ENCODE measurements at places on chromosomes 6 and 20. TPM values are rescaled to one million over a fixed set of nuclear protein-coding genes. Genes with fewer than 3 reads are reported as not detected.

GRCh38 chr6:25112322-25112773 is 166.8 kb upstream of the CARMIL1 start:
- DNase-seq, result no peak
- H3K4me3 ChIP-seq, result no peak overlapping the region
- H3K27ac ChIP-seq, result no peak overlapping the region
- no peaks in the 10 kb centered on the region for H3K27me3 ChIP-seq

GRCh38 chr20:5751856-5752255 is 1.7 kb downstream of the SHLD1 start:
- peaks cover 22% of the 10 kb centered on the region for H3K4me1 ChIP-seq
- H3K27ac ChIP-seq, result peak overlapping the region; percentile 42
- peak overlapping the region; percentile 86 for H3K4me3 ChIP-seq
- H3K36me3 ChIP-seq, result peaks cover 8% of the 10 kb centered on the region
- no peaks in the 10 kb centered on the region for H3K27me3 ChIP-seq
- DNase-seq, result no peak

GRCh38 chr6:136208783-136209182 is 41.3 kb downstream of the MTFR2 start:
- H3K27me3 ChIP-seq, result no peaks in the 10 kb centered on the region
- no peak overlapping the region for H3K27ac ChIP-seq
- H3K36me3 ChIP-seq, result no peaks in the 10 kb centered on the region
- no peak for DNase-seq
- H3K4me1 ChIP-seq, result no peaks in the 10 kb centered on the region
- no peak overlapping the region for H3K4me3 ChIP-seq

Gene COL21A1
- not detected for total RNA-seq

DNA sequence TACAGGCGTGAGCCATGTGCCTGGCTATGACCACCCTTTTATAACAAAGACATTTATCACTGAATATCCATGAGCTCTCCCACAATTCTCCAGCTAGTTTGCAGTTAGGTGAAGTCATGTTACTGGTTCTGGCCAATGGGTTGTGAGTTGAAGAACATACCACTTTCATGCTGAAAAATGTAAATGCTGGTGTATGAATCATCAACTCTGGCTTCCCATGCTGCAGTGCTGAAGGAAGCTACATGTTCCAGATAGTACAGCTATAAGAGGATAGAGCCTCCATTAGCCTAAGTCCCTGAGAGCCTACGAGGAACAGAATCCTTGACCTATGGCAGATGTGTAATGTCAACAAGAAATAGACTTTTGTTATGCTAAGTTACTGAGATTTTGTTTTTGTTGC is 180.4 kb downstream of the BTBD9 start:
- H3K27ac ChIP-seq, result no peak overlapping the region
- H3K36me3 ChIP-seq, result peaks cover 4% of the 10 kb centered on the region
- no peak overlapping the region for H3K4me3 ChIP-seq
- no peaks in the 10 kb centered on the region for H3K27me3 ChIP-seq
- H3K4me1 ChIP-seq, result no peaks in the 10 kb centered on the region

- no peaks in the 10 kb centered on the region for H3K36me3 ChIP-seq
- no peak overlapping the region for H3K27ac ChIP-seq
- H3K27me3 ChIP-seq, result peaks cover 10% of the 10 kb centered on the region
- no peak for DNase-seq
Measured at GRCh38 chr6:104595311-104595820, 264.4 kb downstream of the HACE1 start.

Gene CST9
- not detected for total RNA-seq

DNA sequence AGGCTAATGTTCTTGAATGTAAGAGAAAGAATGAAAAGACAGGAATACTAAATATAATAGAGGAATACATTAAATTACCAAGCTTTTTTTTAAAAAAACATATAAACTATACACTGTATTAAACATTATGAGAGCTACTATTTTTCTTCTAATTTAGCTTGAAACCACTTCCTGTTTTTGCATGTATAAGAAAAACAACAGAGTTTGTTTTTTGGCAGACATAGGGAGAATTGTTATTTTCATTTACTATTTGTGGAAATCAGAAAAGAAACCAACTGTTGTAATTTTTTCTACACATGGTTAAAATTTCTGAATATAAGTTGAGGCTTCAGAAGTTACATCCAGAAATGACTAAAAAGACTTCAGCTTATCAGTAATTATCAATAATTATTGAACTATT is 991.8 kb upstream of the GJE1 start:
- no peaks in the 10 kb centered on the region for H3K27me3 ChIP-seq
- DNase-seq, result no peak
- H3K4me3 ChIP-seq, result no peak overlapping the region
- H3K27ac ChIP-seq, result no peak overlapping the region

GRCh38 chr6:33278810-33279209 is 1.9 kb downstream of the B3GALT4 start:
- no peak overlapping the region for H3K27ac ChIP-seq
- peaks cover 38% of the 10 kb centered on the region for H3K36me3 ChIP-seq
- no peak for DNase-seq
- H3K4me1 ChIP-seq, result peaks cover 33% of the 10 kb centered on the region

Gene KIAA0408
- 2.7 TPM for total RNA-seq

Gene TBC1D32
- 9.2 TPM for total RNA-seq

DNA sequence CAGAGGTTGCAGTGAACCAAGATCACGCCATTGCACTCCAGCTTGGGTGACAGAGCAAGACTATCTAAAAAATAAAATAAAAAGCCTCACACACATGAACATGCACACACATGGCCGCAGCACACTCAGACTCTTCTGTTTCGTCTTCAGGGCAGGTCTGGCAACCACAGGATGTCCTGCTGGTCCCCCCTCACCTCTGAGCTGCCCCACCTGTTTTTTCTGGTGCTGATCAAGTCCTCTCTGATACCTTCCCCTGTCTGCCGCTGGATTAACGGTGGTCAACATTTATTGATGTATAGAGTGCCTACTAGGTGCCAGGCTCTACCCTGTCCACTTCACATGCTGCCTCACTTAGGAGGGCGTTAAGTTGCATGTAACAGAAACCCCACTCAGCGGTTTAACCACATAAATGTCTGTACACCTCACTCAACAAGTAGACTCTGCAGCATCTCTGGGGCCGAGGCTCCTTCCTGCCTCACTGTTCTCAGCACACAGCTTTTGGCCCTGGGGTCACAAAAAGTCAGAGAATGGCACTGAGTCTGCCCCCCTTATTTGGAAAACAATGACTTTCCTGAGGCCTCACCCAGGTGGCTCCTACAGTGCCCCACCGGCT is 4.5 kb upstream of the AP5S1 start:
- no peak overlapping the region for H3K4me3 ChIP-seq
- H3K4me1 ChIP-seq, result peaks cover 65% of the 10 kb centered on the region
- H3K27me3 ChIP-seq, result no peaks in the 10 kb centered on the region
- no peaks in the 10 kb centered on the region for H3K36me3 ChIP-seq
- DNase-seq, result peak; percentile 48

Data from activated CD4-positive, alpha-beta T cell treated with anti-CD3 and anti-CD28 coated beads for 36 hours (primary cell).